ENCODE measurements at places on chromosomes 3 and 15. TPM values are rescaled to one million over a fixed set of nuclear protein-coding genes. Genes with fewer than 3 reads are reported as not detected.
A peak's percentile ranks its signal among the peaks of the same experiment; 100 is the strongest.

DNA sequence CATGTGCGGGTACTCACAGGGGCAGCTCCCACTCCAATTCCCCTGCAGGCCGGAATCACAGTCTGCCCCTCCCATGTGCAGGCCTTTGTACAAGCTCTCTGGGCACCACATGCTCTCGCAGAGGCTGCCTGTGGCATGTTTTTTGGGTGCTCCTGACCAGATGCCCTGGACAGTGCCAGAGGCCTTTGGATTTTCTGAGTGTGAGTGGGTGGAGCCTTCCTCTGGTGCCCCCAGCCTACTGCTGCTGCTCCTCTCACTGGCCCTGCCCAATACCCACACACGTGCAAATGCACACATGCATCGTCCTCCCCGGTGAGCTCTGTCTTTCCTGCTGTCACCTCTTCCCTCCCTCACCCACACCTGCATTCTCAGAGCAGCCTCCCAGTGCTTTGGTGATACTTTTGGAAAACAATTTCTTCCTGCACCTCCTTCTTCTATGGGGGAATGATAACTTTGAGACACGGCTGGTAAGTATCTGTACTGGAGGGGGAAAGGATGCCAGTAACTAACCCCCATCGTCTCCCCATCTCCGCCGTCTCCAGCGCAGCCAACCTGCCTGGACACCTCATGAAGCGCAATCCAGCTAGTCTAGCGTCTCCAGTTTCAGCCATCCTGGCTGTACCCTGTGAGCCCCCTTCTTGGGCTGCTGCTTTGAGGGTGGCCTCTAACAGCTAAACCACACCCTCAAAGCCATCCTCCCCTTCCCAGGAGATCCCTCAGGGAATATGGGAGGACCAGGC is 229.4 kb upstream of the TOPAZ1 start:
- H3K27ac ChIP-seq = no peak overlapping the region
- H3K27me3 ChIP-seq = no peaks in the 10 kb centered on the region
- H3K36me3 ChIP-seq = no peaks in the 10 kb centered on the region
- no peak for DNase-seq
- H3K4me3 ChIP-seq = no peak overlapping the region

- peak; percentile 36 for DNase-seq
- H3K4me1 ChIP-seq = no peaks in the 10 kb centered on the region
- no peaks in the 10 kb centered on the region for H3K27me3 ChIP-seq
- no peak overlapping the region for H3K27ac ChIP-seq
Observed at GRCh38 chr3:21484057-21484827, 266.8 kb downstream of the ZNF385D start.

GRCh38 chr15:66644869-66645268 is 57.2 kb upstream of the SMAD6 start:
- no peaks in the 10 kb centered on the region for H3K36me3 ChIP-seq
- no peak overlapping the region for H3K27ac ChIP-seq
- no peaks in the 10 kb centered on the region for H3K27me3 ChIP-seq
- no peak for DNase-seq
- H3K4me3 ChIP-seq = no peak overlapping the region

DNA sequence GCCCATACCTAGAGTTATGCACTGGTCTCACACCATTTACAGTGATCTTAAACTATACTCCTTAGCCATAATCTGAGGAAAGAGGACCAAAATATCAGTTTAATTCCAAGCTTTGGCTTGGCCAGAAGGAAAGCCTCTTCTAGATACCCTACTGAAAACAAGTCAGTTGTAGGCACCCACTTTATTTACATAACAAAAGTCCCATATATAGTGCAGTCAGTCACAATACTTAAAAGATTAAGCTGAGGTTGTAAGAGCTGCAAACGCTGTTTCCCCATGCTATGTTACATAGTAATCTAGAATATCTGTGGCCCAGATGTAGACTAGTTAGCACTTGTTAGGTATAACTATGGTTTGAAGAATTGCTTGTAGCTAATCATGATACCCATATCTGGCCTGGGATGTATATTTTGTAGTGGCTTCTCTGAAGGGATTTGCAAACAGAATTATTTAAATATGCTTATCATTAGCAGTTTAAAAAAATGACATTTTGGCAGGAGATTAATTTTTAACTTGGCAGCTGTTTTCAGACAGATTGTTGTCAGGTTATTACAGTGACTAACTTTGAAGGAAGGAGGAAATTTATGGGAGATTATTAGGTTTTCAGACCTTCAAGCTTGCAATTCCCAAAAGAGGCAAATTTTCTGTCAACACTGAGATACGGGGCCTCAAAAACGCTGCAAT is 160.4 kb upstream of the SLC2A2 start:
- H3K27me3 ChIP-seq = no peaks in the 10 kb centered on the region
- no peaks in the 10 kb centered on the region for H3K36me3 ChIP-seq
- no peak overlapping the region for H3K4me3 ChIP-seq

GRCh38 chr15:67156834-67157233 is 91.4 kb downstream of the SMAD3 start:
- no peak overlapping the region for H3K27ac ChIP-seq
- H3K36me3 ChIP-seq = no peaks in the 10 kb centered on the region
- no peak for DNase-seq
- no peak overlapping the region for H3K4me3 ChIP-seq
- no peaks in the 10 kb centered on the region for H3K27me3 ChIP-seq

DNA sequence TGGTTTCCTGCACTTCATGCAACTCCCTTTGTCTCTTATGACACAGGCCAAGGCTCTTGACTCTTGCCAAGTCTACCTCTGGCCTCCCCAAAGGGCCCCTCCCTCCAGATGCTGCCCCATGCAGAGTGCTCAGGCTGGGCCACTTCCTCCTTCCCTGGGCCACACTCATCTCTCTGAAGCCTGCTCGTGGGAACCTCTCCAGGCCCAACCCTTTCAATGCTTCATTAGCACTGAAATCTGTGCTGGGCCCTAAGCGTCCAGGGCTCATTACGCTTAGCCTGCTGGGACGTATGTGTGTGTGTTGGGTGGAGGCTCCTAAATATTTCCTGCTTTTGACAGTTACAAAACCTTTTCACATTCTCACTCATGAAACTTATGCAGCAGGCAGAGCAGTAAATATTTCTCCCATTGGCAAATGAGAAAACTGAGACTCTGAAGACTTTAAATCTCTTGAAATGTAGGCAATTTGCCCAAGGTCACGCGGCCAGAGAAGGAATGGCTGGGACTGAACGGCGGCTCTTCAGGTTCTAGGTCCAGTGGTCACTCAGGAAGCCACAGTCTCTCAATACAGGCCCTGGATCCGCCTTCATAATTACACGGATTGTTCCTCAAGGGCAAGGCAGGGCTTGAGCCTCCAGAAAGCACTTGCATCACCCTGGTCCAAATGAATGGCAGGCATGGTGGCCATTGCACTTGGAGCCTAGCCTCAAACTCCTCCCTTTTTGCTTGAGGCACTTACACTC is 241.7 kb upstream of the HES1 start:
- H3K36me3 ChIP-seq = no peaks in the 10 kb centered on the region
- H3K27me3 ChIP-seq = no peaks in the 10 kb centered on the region
- DNase-seq = peak; percentile 29
- no peak overlapping the region for H3K27ac ChIP-seq

HRG gene
- not detected for total RNA-seq

ERICH6 gene
- not detected for total RNA-seq

- H3K36me3 ChIP-seq = no peaks in the 10 kb centered on the region
- H3K27me3 ChIP-seq = no peaks in the 10 kb centered on the region
- H3K4me3 ChIP-seq = no peak overlapping the region
- no peak for DNase-seq
- H3K27ac ChIP-seq = no peak overlapping the region
Observed at GRCh38 chr15:69439623-69440022, 13.0 kb upstream of the RPLP1 start.

FBXO40 gene
- 0.06 TPM for total RNA-seq

DNA sequence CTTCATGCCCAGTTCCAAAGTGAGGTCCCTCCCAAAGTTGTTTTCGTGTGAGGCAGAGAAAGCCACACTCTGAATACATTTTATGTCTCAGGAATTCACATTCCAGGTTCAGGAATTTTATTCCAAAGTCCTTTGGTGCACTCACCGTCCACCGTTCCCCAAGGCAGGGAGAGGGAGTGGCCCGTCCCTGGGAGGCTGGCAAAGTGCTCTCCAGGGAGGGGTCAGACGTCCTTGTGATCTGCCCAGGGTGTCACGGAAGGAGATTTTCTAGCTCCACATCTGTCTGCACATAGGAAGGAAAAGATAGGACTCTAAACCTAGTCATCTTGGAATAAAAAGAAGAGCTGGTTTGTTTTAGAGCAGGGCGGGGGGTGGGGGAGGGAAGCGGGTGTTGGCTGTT is 47.9 kb downstream of the KLF13 start:
- H3K4me3 ChIP-seq = no peak overlapping the region
- H3K27me3 ChIP-seq = no peaks in the 10 kb centered on the region
- H3K4me1 ChIP-seq = no peaks in the 10 kb centered on the region
- no peak overlapping the region for H3K27ac ChIP-seq

TICRR gene
- total RNA-seq = not detected

GRCh38 chr15:84755736-84756527 is 7.5 kb downstream of the ZNF592 start:
- no peaks in the 10 kb centered on the region for H3K36me3 ChIP-seq
- no peaks in the 10 kb centered on the region for H3K27me3 ChIP-seq
- no peak overlapping the region for H3K4me3 ChIP-seq
- H3K27ac ChIP-seq = no peak overlapping the region
- H3K4me1 ChIP-seq = no peaks in the 10 kb centered on the region

DNA sequence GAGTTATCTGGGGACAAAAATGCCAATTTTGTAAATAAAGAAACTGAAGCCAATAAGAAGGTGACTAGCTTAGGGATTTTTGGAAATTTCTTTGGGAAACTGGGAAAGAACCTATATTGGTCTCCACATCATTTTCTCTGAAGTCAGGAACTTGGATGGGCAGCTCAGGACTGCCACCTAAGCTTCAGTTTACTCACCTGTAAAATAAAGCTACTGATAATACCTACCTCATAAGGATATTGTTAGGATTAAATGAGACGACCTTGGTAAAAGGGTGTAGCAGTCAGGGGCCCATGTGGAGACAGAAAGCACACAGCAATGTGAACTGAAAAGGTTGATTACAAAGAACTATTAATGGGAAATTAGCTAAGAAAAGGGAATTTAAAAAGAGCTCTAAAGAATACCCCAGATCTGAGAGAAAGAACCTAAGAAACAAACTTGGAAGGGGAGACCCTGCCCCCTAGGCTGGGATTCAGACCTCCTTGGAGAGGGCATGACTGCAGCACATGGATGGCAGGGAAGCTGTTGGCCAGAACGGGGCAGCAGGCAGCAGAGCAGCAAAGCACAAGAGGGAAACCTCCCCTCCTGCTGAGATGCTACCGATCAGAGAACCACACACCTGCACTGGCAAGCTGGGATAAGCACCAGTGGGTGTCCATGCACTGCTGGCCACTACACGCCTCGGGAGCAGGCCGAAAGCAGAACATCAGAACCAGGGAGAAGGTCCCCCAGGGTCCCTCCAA is 83.7 kb upstream of the THBS1 start:
- no peak for DNase-seq
- peaks cover 13% of the 10 kb centered on the region for H3K4me1 ChIP-seq
- peak overlapping the region; percentile 77 for H3K27ac ChIP-seq
- H3K36me3 ChIP-seq = no peaks in the 10 kb centered on the region

GRCh38 chr3:550471-550870 is 353.9 kb downstream of the CHL1 start:
- H3K4me3 ChIP-seq = no peak overlapping the region
- DNase-seq = no peak
- H3K4me1 ChIP-seq = no peaks in the 10 kb centered on the region
- no peaks in the 10 kb centered on the region for H3K27me3 ChIP-seq

DNA sequence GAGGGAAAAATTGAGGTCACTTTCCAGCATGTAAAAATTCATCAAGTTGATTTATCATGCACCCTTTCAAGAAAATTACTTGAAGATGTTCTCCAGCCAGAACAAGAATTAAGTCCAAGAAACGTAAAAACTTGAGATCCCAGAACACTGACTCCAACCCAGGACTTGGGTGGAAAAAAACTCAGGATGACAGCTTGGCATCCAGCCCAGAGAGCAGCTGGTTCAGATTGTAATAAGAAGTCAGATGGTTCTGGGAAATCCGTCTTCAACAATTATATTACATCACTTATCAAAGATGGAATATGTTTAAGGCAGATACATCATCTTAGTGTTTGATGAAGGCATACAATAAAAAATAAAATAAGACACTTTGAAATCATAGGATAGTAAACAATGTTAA is 23.0 kb upstream of the DNAJC13 start:
- H3K4me3 ChIP-seq = no peak overlapping the region
- no peaks in the 10 kb centered on the region for H3K4me1 ChIP-seq
- no peaks in the 10 kb centered on the region for H3K36me3 ChIP-seq
- no peak overlapping the region for H3K27ac ChIP-seq
- DNase-seq = peak; percentile 63
- no peaks in the 10 kb centered on the region for H3K27me3 ChIP-seq

- H3K27me3 ChIP-seq = no peaks in the 10 kb centered on the region
- no peak overlapping the region for H3K4me3 ChIP-seq
- H3K4me1 ChIP-seq = no peaks in the 10 kb centered on the region
- no peaks in the 10 kb centered on the region for H3K36me3 ChIP-seq
Observed at GRCh38 chr15:82135638-82136037, 89.8 kb upstream of the MEX3B start.
